Activated CD4-positive, alpha-beta T cell treated with anti-CD3 and anti-CD28 coated beads for 1 hour (primary cell): ENCODE measurements at places on chromosomes 3 and 15.

DNA sequence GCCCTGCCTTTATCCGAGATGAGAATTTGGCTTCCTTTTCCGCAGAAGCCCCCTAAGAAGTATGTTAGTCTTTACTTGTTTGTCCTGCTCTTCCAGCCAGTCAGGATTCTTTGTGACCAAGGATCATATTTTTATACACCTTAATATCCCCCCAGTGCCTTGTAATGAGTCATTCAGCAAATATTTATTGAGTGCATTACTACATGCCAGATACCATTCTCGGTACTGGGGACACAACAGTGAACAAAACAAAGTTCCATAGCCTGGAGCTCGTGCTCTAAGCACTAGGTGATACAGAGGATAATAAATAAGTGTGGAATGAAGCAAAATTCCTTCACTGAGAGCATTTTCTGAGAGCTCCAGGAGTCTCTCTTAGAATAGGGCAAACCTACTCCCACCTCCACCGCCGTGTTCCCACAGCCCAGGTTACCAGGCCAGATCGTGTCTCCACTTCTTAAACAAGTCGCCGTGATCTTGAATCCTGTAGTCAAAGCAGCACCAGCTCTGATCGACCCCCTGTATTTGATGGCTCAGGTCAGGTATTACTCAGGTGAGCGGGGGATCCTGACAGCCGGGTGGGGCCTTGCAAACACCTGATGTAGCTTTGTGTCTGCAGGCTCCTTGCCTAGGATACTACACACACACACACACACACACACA is 18.5 kb downstream of the TTC21A start:
- no peak for DNase-seq

DNA sequence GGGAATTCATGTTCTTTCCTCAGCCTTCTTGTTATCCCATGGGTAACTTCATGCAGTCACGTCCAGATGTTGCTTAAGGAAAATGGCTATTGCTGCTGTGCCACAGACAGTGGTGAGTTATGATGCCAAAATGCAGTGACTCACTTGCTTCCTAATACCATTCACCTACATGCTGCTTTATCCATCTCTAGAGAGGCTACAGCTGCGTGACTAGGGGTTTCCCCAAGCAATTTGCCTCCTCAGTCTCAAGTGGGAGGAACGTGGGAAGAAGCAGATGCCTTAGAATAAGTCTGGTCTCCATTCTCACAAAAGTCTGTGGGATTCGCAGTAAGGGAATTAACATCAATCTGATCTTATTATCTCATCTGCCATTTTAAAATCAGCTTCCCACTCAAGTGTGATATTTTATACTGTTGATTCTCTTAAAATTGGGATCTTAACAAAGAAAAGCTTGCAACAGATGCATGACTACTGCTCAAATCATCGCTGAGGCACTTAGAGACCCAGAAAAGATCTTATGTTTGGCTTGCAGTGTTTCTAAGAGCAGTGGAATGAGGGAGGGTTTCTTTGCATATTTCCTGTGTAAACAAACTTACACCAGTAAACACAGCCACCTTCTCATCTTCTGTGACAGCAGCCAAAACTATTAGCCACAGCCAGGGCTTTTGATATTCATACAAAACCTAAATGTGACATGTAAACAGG is 62.0 kb upstream of the ACP3 start:
- no peak for DNase-seq

DNA sequence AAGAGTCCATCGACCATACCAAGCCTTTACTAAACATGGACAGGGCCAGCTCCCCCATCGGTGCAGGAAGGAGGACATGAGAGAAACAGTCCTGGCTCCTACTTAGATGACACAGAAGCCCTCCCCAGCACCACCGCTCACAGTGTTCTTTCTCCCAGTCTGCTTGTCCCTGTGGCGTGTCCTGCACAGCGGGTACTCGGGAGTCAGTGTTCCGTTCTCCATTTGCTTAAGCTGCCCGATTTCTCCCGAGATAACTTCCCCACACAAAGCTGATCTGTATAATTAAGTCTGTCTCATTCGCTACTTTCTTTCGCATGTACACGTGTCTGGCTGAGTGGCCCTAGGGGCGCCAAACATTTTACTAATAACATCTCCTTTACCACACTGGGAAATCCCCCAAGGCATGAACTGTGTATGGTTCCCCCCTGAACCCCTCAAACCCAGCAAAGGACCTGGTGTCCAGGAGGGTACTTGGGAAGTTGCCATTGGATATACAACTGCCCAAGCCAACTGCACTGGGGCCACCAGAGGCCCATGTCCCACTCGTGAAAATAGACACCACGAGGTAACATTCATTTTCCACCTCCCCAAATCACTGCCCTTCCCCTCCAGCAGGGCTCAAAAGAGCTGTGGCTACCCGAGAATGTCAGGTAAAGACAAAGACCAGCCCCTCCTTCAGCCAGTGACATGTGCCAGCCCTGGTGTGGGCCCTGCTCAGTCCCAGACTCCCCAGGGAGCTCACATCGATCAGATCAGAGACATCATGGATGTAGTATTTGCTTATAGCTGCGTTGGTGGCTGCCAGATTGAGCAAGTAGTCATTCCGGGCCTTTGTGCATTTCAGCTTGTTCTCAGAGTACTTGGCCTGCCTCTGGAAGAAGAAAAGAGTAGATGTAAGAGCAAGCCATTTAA is 96.5 kb upstream of the RAD18 start:
- no peak for DNase-seq

GRCh38 chr15:77160562-77161478 is 89.9 kb upstream of the TSPAN3 start:
- DNase-seq: no peak

DNA sequence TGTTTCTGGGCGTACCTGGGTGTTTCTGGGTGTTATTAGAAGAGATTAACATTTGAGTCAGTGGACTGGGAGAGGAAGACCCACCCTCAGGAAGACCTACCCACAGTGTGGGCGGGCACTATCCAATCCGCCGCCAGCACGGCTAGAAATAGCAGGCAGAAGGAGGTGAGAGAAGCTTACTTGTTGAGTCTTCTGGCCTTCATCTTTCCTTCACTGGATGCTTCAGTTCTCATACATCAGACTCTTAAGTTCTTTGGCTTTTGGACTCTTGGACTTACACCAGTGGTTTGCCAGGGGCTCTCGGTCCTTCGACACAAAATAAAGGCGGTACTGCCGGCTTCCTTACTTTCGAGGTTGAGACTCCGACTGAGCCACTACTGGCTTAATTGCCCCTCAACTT is 654.6 kb upstream of the CADM2 start:
- no peak for DNase-seq

GRCh38 chr3:186138272-186138981 is 29.5 kb upstream of the ETV5 start:
- no peak for DNase-seq

GRCh38 chr3:152524198-152525140 is 255.7 kb downstream of the MBNL1 start:
- DNase-seq: no peak
